PC-3 (cell line): ENCODE measurements at places on chromosomes 7 and 10.
A peak's percentile ranks its signal among the peaks of the same experiment; 100 is the strongest.

- no peaks in the 10 kb centered on the region for H3K27me3 ChIP-seq
- H3K36me3 ChIP-seq, result peaks cover 100% of the 10 kb centered on the region
- no peak for DNase-seq
- H3K4me1 ChIP-seq, result no peaks in the 10 kb centered on the region
- H3K4me3 ChIP-seq, result no peak overlapping the region
These were observed 34.9 kb downstream of the ITGB1 start for GRCh38 chr10:32923134-32923533.

- H3K27ac ChIP-seq, result no peak overlapping the region
- DNase-seq, result no peak
- no peaks in the 10 kb centered on the region; the same call in 1 of the 2 replicates for H3K27me3 ChIP-seq
- no peaks in the 10 kb centered on the region for H3K36me3 ChIP-seq
- H3K4me1 ChIP-seq, result no peaks in the 10 kb centered on the region
These were observed 91.6 kb upstream of the CXCL12 start for GRCh38 chr10:44476409-44477045.

DNA sequence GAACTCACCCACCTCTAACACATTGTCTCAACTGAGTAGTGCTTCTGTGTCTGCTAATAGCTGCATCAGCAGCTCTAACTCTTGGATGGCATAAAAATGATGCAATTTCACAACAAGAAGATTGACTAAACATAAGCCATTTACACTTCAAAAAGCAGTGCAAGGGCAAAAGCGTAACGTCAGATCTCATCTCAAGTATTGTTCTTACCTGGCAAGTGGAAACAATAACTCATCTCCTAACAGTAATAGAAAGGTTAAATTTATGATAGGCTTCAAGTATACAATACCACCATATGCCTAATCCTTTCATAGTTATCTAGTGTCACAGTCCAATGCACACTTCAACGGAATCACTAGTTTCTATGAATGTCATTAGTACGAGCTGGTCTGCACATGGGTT is 14.8 kb downstream of the TPK1 start:
- no peak overlapping the region for H3K27ac ChIP-seq
- no peak for DNase-seq
- H3K36me3 ChIP-seq, result no peaks in the 10 kb centered on the region
- no peaks in the 10 kb centered on the region for H3K27me3 ChIP-seq
- H3K4me3 ChIP-seq, result no peak overlapping the region
- peaks cover 14% of the 10 kb centered on the region for H3K4me1 ChIP-seq

- H3K27me3 ChIP-seq, result peaks cover 32% of the 10 kb centered on the region
- H3K27ac ChIP-seq, result no peak overlapping the region
- H3K36me3 ChIP-seq, result no peaks in the 10 kb centered on the region
- H3K4me1 ChIP-seq, result no peaks in the 10 kb centered on the region
- no peak for DNase-seq
- no peak overlapping the region for H3K4me3 ChIP-seq
These were observed 116.6 kb downstream of the RAB18 start for GRCh38 chr10:27620430-27621397.

GRCh38 chr7:3607847-3608246 is 306.8 kb downstream of the SDK1 start:
- no peak for DNase-seq
- H3K27ac ChIP-seq, result no peak overlapping the region
- H3K27me3 ChIP-seq, result no peaks in the 10 kb centered on the region
- H3K36me3 ChIP-seq, result no peaks in the 10 kb centered on the region
- peaks cover 8% of the 10 kb centered on the region; the same call in 1 of the 2 replicates for H3K4me1 ChIP-seq
- no peak overlapping the region for H3K4me3 ChIP-seq

- DNase-seq, result no peak
- H3K27me3 ChIP-seq, result 0 out of 2 replicates have a peak, but pooled peaks cover 3% of the 10 kb centered on the region
- H3K27ac ChIP-seq, result no peak overlapping the region
- H3K4me3 ChIP-seq, result no peak overlapping the region
These were observed 21.9 kb downstream of the ADCY1 start for GRCh38 chr7:45595809-45596664.

GRCh38 chr7:40058636-40059035 is 75.8 kb downstream of the MPLKIP start:
- H3K36me3 ChIP-seq, result peaks cover 13% of the 10 kb centered on the region
- peak overlapping the region; percentile 22; the same call in 1 of the 2 replicates for H3K27ac ChIP-seq
- no peak for DNase-seq
- no peaks in the 10 kb centered on the region for H3K27me3 ChIP-seq
- no peak overlapping the region for H3K4me3 ChIP-seq
- H3K4me1 ChIP-seq, result no peaks in the 10 kb centered on the region

DNA sequence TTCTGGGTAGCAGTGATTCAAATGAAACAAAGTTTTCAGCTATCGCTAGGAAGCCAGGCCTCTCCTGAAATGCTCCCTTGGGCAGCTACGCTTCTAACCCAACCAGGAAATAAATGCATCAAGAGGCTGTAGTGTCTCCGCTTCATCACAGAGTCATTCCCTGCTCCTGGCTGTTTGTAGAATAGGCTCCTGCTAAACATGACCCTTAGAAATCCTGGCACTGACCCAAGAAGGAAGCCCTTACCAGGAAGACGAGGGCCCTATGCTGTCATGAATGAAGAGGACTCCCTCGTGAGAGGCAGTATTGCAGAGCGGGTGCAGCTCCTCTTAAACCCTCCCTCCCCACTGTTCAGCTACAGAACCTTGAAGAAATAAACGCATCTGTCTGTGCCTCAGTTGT is 48.3 kb downstream of the NOD1 start:
- H3K27me3 ChIP-seq, result no peaks in the 10 kb centered on the region
- H3K4me1 ChIP-seq, result no peaks in the 10 kb centered on the region
- DNase-seq, result no peak
- no peaks in the 10 kb centered on the region for H3K36me3 ChIP-seq
- no peak overlapping the region for H3K27ac ChIP-seq

GRCh38 chr10:4776234-4776638 is 49.8 kb upstream of the AKR1E2 start:
- no peaks in the 10 kb centered on the region for H3K36me3 ChIP-seq
- no peak overlapping the region for H3K4me3 ChIP-seq
- peak overlapping the region; percentile 60 for H3K27ac ChIP-seq
- no peak for DNase-seq

DNA sequence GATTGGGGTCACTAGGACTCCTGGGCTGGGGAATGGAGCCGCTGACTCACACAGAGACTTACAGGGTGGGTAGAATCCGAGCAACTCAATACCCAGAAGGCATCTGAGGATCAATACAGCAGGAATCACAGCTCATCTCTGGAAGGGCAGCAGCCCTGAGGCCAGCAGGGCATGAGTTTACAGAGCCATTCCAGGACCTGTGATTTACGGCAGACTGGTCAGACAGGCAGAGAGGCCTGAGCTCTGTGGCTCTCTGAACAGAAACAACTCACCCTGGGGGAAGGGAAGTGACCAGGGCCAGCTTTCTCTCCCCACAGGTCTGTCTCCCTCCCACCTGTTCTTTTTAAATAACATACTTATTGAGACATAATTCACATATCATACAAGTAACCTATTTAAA is 88.2 kb upstream of the CXCL12 start:
- H3K4me1 ChIP-seq, result no peaks in the 10 kb centered on the region
- no peak overlapping the region for H3K4me3 ChIP-seq
- peaks cover 8% of the 10 kb centered on the region for H3K27me3 ChIP-seq
- no peaks in the 10 kb centered on the region for H3K36me3 ChIP-seq
- no peak for DNase-seq
- no peak overlapping the region for H3K27ac ChIP-seq

- H3K4me1 ChIP-seq, result no peaks in the 10 kb centered on the region
- no peak for DNase-seq
- no peaks in the 10 kb centered on the region for H3K27me3 ChIP-seq
- no peak overlapping the region for H3K4me3 ChIP-seq
These were observed 72.8 kb downstream of the INSYN2A start for GRCh38 chr10:127123626-127124025.

- H3K27me3 ChIP-seq, result no peaks in the 10 kb centered on the region
- H3K36me3 ChIP-seq, result peaks cover 39% of the 10 kb centered on the region
- H3K27ac ChIP-seq, result peak overlapping the region; percentile 65
- peak overlapping the region; percentile 79 for H3K4me3 ChIP-seq
These were observed 570 bp downstream of the BMS1 start for GRCh38 chr10:42783181-42783549.

DNA sequence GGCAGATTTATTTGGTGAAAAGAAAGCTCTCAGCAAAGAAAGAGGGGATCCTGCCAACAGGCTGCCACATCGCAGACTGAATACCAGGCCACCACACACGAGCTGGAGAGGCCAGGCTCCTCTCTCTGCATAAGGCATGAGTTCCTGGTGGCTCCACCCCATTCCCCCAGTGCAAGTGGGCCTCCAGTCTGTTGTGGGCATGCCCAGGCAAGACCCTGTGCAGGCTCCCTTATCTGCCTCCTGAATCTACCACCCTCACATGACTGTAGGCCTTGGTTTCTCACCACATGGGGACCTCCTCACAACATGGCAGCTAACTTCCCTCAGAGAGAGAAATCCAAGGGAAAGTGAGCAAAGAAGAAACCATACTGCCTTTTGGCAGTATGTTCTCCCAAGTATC is 26.7 kb upstream of the CUL1 start:
- DNase-seq, result no peak
- no peak overlapping the region for H3K4me3 ChIP-seq
- no peaks in the 10 kb centered on the region for H3K36me3 ChIP-seq
- H3K27me3 ChIP-seq, result no peaks in the 10 kb centered on the region
- H3K4me1 ChIP-seq, result no peaks in the 10 kb centered on the region
- no peak overlapping the region for H3K27ac ChIP-seq

GRCh38 chr10:86711513-86712316 is 43.4 kb downstream of the LDB3 start:
- H3K4me3 ChIP-seq, result peak overlapping the region; percentile 75
- peak overlapping the region; percentile 64 for H3K27ac ChIP-seq
- no peaks in the 10 kb centered on the region for H3K36me3 ChIP-seq
- DNase-seq, result peak; percentile 33

GRCh38 chr7:154644366-154644765 is 358.6 kb downstream of the PAXIP1 start:
- no peaks in the 10 kb centered on the region for H3K4me1 ChIP-seq
- no peaks in the 10 kb centered on the region for H3K27me3 ChIP-seq
- H3K4me3 ChIP-seq, result no peak overlapping the region
- no peaks in the 10 kb centered on the region for H3K36me3 ChIP-seq
- no peak overlapping the region for H3K27ac ChIP-seq

- H3K36me3 ChIP-seq, result no peaks in the 10 kb centered on the region
- H3K27ac ChIP-seq, result no peak overlapping the region
- H3K4me3 ChIP-seq, result no peak overlapping the region
These were observed 57.6 kb downstream of the HSPA12A start for GRCh38 chr10:116684781-116685180.

DNA sequence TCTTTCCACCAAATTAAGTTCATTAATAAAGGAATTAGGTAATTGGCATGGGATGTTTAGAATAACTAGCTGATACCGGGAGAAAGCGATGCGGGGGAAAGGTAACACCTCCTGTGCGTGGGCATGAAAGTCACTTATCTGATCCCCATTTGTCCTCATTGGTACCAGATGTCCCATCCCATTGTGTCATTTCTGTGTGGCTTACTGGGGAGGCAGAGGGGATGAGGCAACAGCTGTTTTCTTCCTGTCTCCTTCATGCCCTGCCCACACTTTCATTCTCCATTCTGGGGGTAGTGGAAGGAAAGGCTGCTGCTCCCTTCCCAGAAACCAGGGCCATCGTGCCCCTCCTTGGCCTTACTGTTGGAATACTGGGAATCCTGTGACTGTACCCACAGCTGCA is 27.1 kb downstream of the EEPD1 start:
- peaks cover 2% of the 10 kb centered on the region; the same call in 1 of the 2 replicates for H3K4me1 ChIP-seq
- no peaks in the 10 kb centered on the region for H3K27me3 ChIP-seq
- DNase-seq, result no peak
- no peak overlapping the region for H3K27ac ChIP-seq
- H3K36me3 ChIP-seq, result no peaks in the 10 kb centered on the region

- no peaks in the 10 kb centered on the region for H3K36me3 ChIP-seq
- H3K27ac ChIP-seq, result no peak overlapping the region
- peaks cover 22% of the 10 kb centered on the region for H3K27me3 ChIP-seq
- DNase-seq, result no peak
- no peaks in the 10 kb centered on the region for H3K4me1 ChIP-seq
- H3K4me3 ChIP-seq, result no peak overlapping the region
These were observed 132.8 kb downstream of the CACNB2 start for GRCh38 chr10:18273039-18273438.

DNA sequence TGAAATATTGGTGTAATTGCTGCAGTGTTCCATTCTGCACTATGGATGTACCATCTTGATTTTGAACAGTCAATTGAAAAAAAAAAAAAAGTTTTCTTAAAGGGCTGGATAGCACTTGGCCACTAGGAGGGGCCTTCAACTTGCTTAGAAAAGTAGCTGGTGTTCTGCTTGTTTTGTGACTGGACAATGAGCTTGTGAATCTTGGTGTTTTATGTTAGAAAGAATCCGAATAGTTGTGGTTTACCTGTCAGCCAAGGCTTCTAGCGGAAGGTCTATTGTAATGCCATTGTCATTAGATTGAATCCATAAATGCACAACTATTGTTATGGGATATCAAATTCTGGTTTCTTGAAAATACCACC is 77.1 kb downstream of the BMPER start:
- H3K27ac ChIP-seq, result no peak overlapping the region
- H3K4me3 ChIP-seq, result no peak overlapping the region
- H3K27me3 ChIP-seq, result no peaks in the 10 kb centered on the region
- H3K4me1 ChIP-seq, result peaks cover 28% of the 10 kb centered on the region
- H3K36me3 ChIP-seq, result no peaks in the 10 kb centered on the region

GRCh38 chr10:43980313-43980712 is 331.6 kb upstream of the ZNF32 start:
- H3K27ac ChIP-seq, result no peak overlapping the region
- DNase-seq, result no peak
- no peaks in the 10 kb centered on the region for H3K36me3 ChIP-seq
- H3K4me3 ChIP-seq, result no peak overlapping the region
- H3K4me1 ChIP-seq, result no peaks in the 10 kb centered on the region
- no peaks in the 10 kb centered on the region for H3K27me3 ChIP-seq

- no peak overlapping the region for H3K27ac ChIP-seq
- no peaks in the 10 kb centered on the region for H3K4me1 ChIP-seq
- DNase-seq, result no peak
- H3K36me3 ChIP-seq, result no peaks in the 10 kb centered on the region
- no peak overlapping the region for H3K4me3 ChIP-seq
These were observed 218.0 kb downstream of the BMPER start for GRCh38 chr7:34123316-34123715.

- no peaks in the 10 kb centered on the region for H3K36me3 ChIP-seq
- H3K27ac ChIP-seq, result no peak overlapping the region
- peaks cover 10% of the 10 kb centered on the region for H3K4me1 ChIP-seq
- peaks cover 86% of the 10 kb centered on the region for H3K27me3 ChIP-seq
- no peak overlapping the region for H3K4me3 ChIP-seq
- DNase-seq, result no peak
These were observed 1.1 kb downstream of the TMEM273 start for GRCh38 chr10:49187044-49187484.

GRCh38 chr7:143043391-143043790 is 8.8 kb upstream of the OR6V1 start:
- no peaks in the 10 kb centered on the region for H3K4me1 ChIP-seq
- H3K4me3 ChIP-seq, result no peak overlapping the region
- peaks cover 70% of the 10 kb centered on the region for H3K27me3 ChIP-seq
- no peak overlapping the region for H3K27ac ChIP-seq
- no peak for DNase-seq

- no peak for DNase-seq
- H3K27me3 ChIP-seq, result no peaks in the 10 kb centered on the region
- H3K4me1 ChIP-seq, result no peaks in the 10 kb centered on the region
- no peaks in the 10 kb centered on the region for H3K36me3 ChIP-seq
- no peak overlapping the region for H3K27ac ChIP-seq
- H3K4me3 ChIP-seq, result no peak overlapping the region
These were observed 58.2 kb downstream of the GLRX3 start for GRCh38 chr10:130194194-130194990.

- 0 out of 2 replicates have a peak, but pooled peaks cover 1% of the 10 kb centered on the region for H3K27me3 ChIP-seq
- peak; percentile 93 for DNase-seq
- no peak overlapping the region for H3K27ac ChIP-seq
- H3K36me3 ChIP-seq, result no peaks in the 10 kb centered on the region
- H3K4me1 ChIP-seq, result peaks cover 20% of the 10 kb centered on the region
- H3K4me3 ChIP-seq, result no peak overlapping the region
These were observed 269.3 kb downstream of the BICC1 start for GRCh38 chr10:58781873-58782488.
